NCI-H187 treated with DMSO at 0.1 percent for 48 hours (cell line): ENCODE measurements at places on chromosomes 11 and 22.
A peak's percentile ranks its signal among the peaks of the same experiment; 100 is the strongest.

- DNase-seq = no peak
Observed at GRCh38 chr11:12088047-12088481, 22.3 kb upstream of the MICAL2 start.

DNA sequence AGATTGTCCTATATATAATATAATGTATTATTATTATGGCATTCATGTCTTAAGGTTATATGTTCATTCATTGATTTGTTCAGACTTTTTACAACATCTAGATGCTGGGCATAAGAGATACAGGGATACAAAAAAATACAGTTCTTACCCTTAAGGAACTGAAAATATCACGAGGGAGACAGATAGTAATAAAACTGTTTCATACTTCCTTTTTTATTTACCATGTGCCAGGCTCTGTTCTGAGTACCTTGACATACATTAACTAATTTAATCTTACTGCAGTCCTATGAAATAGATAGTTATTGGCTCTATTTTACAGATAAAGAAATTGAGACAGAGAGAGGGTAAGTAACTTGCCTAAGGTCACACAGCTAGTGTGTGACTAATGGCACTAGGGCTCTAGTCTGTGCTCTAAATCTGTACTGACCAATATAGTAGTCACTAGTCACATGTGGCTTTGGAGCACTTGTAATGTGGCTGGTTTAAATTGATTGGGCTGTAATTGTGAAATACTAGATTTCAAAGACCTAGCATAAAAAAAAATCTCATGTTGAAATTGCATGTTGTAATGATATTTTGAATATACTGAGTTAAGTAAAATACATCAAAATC lies 21.3 kb downstream of the TRIM44 start:
- DNase-seq = no peak

- DNase-seq = no peak
Observed at GRCh38 chr11:48004456-48004855, 24.1 kb downstream of the PTPRJ start.

GRCh38 chr11:119529063-119529845 lies 106.3 kb upstream of the THY1 start:
- DNase-seq = no peak

DNA sequence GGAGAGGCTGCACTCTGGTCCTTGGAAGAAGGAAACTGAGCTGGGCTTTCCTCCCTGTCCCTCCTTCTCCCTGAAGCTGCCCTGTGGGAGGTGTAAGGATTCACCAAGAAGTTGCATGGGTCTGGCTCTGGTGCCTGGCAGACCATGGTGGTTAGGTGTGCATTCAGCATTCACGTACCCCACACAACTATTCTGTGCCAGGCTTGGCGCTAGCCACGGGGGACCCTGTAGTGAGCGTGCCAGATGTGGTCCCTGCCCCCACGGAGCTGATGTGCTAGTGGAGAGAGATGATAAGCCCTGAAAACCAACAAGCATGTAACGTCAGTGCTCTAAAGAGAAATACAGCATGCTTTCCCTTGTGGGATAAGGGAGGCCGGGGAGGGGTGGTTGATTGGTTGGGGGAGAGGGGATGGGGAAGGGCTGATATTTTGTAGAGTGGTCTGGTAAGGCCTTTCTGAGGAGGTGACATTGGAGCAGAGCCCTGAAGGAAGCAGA lies 48.9 kb downstream of the CD82 start:
- DNase-seq = no peak

GRCh38 chr11:27055065-27055682 lies 14.6 kb downstream of the BBOX1 start:
- peak; percentile 42 for DNase-seq

DNA sequence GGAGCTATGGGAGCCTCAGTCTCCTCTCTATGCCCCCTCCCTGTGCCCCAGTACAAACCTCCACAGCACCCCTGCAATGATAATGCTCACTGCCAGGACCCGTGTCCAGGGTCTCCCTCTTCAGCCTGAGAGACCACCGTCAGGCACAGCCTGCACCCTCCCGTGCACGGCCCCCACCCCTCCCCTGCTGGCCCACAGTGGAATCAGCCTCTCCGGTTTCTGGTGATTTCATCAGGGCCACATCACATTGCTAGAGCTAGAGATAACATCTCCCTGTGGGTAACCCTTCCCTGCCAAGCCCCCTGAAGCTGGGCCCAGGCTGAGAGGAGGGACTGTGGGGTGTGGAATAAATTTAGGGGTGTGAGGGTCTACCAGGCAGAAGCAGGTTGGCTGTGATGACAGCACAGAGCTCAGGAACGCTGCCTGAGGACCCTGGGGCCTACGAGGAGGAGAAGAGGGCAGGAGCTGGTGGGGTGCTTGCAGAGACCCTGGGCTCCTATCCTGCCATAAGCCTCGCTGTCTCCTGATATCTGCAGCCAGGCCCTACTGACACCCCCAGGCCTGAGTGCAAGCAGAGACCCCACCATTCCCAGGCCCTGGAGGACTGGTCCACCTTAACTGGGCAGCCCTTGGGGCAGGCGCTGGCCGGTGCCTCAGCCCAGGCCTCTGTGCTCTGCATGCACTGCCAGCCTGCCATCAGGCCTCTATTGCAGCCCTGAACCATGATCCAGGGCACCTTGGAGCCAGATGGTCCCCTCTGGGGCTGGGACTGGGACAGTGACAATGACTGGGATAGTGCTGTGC lies at the start of gene KLHDC7B:
Gene KLHDC7B (plus strand): TSS at position 378 of the 804 bp plus-strand sequence. CDS start 345 bp downstream, at position 723.
- DNase-seq = no peak

DNA sequence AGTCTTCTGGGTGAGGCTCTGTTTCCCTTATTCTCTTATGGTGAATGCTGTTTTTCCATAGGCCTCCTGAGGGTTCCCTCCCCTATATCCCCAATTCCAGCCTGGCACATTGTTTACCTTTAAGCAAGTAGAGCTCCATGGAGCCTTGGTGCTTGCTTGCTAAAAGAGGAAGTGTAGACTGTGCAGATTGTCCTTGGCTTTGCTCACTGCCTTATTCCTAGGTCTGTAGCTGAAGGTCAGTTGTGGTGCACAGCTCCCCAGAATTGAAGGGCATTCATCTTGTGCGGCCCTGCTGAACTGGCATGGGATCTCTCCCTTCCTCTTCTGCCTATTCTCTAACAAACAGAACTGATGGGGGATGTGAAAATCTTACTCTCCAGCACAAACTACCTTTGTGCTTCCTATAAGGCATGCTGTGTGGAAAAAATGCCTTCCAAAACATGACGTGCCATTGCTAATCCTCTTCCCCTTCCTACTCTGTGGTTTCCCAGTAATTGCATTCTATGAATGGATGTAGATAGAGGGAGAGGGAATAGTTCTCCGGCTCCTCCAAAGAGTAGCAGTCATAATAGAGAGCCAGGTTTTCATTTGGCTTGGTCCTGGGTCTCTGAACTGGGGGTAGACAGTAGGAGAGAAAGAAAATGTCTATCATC lies 34.2 kb upstream of the PLET1 start:
- DNase-seq = no peak

DNA sequence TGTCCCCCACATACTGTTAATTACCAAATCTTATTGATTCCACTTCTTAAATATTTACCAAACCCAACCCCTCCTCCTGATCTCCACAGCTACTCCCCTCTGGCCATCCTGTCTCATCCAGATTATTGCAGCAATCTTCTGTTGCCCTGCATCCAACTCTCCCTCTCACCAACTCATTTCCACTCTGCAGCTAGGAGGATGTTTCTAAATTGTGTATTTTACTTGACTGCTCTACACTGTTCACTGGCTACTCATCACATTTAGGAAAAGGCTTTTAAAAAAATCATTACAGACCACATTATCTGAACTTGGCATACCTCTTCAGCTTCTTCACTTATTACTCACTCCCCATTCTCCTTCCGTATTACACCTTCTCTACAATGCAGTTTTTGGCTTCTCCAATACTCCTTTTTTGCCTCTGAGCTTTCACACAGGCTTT lies 117.9 kb downstream of the ATG16L2 start:
- no peak for DNase-seq

DNA sequence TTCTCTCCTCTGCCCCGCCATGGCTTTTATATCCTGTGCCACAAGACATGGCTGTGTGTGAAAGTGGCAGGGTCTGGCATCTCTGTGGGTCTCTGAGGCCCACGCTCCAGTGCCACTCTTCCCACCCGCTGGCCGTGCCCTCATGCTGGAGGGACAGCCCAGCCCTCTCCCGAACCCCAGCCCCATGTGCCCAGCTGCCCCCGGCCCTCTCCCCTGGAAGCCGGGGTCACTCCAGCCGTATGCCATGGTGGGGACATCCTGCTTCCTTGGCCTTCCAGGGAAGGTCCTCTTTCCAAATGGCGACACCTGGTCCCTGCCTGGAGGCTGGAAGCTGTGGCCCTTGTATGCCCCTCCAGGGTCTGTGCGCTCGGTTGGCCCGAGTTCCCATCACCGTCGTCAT lies 63.3 kb upstream of the PPP6R3 start:
- DNase-seq = no peak

DNA sequence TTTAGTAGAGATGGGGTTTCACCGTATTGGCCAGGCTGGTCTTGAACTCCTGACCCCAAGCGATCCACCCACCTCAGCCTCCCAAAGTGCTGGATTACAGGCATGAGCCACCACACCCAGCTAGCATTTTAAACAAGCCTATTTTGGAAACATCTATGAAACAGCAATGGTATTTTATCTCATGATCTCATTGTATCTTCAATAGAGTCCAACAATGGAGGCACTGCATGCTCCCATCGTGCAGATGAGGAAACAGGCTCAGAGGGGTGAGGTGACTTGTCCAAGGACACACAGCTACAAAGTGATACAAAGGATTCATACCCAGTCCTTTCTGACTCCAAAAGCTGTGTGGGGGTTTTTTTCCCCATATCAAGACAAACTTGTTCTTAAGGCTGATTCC lies 39.0 kb upstream of the RTL6 start:
- DNase-seq = no peak

GRCh38 chr11:43532041-43532440 lies 148.5 kb upstream of the HSD17B12 start:
- DNase-seq = no peak

DNA sequence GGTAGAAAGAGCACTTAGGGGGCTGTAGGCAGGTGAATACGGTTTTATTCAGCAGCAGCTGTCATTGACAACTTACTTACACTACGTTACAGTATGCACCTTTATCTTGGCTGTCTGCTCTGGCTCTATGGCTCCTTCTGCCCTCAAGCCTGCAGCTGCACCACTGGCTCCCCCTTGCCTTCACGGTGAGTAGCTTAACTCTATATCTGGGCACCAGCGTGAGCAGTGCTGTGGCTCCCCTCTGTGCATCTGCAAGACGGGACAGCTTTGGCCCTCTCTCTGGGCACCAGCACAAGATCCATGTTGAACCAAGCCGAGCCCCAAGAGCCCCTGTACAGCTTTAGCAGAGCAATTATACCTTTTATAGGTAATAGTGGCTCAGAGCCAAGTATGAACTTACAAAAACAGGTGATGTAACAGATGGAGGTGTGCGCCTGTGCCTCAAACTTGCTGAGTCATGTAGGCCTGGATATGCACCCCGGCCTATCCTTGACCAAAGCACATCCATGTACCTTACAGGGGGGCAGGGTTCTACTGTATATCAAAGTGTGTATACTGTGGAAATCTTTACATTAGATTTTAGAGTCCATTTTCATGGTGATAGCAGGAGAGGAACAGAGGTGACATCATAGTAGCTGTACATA lies 96.9 kb upstream of the CTSC start:
- DNase-seq = no peak

GRCh38 chr11:32309530-32310213 lies 125.7 kb downstream of the WT1 start:
- DNase-seq = no peak

- DNase-seq = no peak
Observed at GRCh38 chr22:31461699-31462098, 27.9 kb downstream of the EIF4ENIF1 start.

DNA sequence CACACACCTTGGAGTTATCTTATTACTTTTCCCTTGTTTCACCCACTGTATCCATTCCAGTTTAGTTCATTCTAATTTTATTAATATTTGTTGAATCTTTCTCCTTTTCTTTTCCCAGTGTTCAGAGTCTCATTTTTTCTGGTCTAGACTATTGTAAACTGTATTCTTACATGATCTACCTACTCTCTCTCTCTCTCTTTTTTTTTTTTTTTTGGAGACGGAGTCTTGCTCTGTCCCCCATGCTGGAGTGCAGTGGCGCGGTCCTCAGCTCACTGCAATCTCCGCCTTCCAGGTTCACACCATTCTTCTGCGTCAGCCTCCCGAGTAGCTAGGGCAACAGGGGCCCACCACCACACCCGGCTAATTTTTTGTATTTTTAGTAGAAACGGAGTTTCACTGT lies 2.1 kb downstream of the ANKRD42 start:
- DNase-seq = no peak

- no peak for DNase-seq
Observed at GRCh38 chr11:60274416-60274815, 6.0 kb upstream of the MS4A4A start.

DNA sequence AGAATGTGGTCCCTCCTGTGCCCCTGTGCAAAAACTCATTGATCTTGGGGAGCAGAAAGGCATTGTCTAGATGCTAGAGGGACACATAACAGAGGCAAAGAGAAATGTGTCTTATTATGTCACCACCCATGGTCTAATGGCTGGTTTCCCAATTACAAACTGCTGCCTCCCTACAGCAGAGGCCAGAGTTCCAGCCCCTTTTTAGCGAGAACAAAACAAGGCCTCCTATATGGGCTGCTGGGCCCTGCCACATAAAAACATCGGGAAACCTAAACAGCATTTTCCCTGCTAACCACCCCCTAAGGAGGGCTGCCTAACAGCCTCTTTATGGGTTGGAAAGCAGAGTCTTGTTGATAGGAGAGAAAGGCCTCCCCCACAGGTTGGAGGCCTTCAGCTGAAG lies 75.2 kb upstream of the CRTAM start:
- DNase-seq = no peak
